ENCODE measurements at places on chromosomes 1 and 21. TPM values are rescaled to one million over a fixed set of nuclear protein-coding genes. Genes with fewer than 3 reads are reported as not detected.

The TSPAN2 gene
- polyA plus RNA-seq, result 9.1 TPM

The SMCP gene
- polyA plus RNA-seq, result not detected

The NBPF6 gene
- polyA plus RNA-seq, result not detected

The MMEL1 gene
- polyA plus RNA-seq, result 6.5 TPM

The VHLL gene
- not detected for polyA plus RNA-seq

The CCDC181 gene
- polyA plus RNA-seq, result 4.4 TPM

The TGFB2 gene
- 144 TPM for polyA plus RNA-seq

The PGLYRP3 gene
- not detected for polyA plus RNA-seq

The SLAMF1 gene
- polyA plus RNA-seq, result 0.23 TPM

The ANKRD65 gene
- 46.8 TPM for polyA plus RNA-seq

The ZNF670 gene
- polyA plus RNA-seq, result 8.4 TPM

The BMP8B gene
- 2.1 TPM for polyA plus RNA-seq

The BGLAP gene
- 6.5 TPM for polyA plus RNA-seq

The CHI3L1 gene
- polyA plus RNA-seq, result 0.43 TPM

The CYP4X1 gene
- 5.7 TPM for polyA plus RNA-seq

The KLHL12 gene
- polyA plus RNA-seq, result 38.5 TPM

The OR6N1 gene
- not detected for polyA plus RNA-seq

The TSPEAR gene
- 3.0 TPM for polyA plus RNA-seq

The DONSON gene
- polyA plus RNA-seq, result 32.3 TPM

The LIN28A gene
- 0.08 TPM for polyA plus RNA-seq

The CFHR2 gene
- not detected for polyA plus RNA-seq

The FAM43B gene
- polyA plus RNA-seq, result 1.3 TPM

The NGF gene
- 1.1 TPM for polyA plus RNA-seq

Data from right lung (tissue), 10 donors.